Right forelimb (tissue), 1 donor: ENCODE measurements at places on chromosomes 5 and 9.

GRCh38 chr9:133014696-133015095 lies 16.1 kb upstream of the GTF3C5 start:
- no peak for DNase-seq

GRCh38 chr9:89801742-89802670 lies 197.2 kb downstream of the GADD45G start:
- DNase-seq = no peak

DNA sequence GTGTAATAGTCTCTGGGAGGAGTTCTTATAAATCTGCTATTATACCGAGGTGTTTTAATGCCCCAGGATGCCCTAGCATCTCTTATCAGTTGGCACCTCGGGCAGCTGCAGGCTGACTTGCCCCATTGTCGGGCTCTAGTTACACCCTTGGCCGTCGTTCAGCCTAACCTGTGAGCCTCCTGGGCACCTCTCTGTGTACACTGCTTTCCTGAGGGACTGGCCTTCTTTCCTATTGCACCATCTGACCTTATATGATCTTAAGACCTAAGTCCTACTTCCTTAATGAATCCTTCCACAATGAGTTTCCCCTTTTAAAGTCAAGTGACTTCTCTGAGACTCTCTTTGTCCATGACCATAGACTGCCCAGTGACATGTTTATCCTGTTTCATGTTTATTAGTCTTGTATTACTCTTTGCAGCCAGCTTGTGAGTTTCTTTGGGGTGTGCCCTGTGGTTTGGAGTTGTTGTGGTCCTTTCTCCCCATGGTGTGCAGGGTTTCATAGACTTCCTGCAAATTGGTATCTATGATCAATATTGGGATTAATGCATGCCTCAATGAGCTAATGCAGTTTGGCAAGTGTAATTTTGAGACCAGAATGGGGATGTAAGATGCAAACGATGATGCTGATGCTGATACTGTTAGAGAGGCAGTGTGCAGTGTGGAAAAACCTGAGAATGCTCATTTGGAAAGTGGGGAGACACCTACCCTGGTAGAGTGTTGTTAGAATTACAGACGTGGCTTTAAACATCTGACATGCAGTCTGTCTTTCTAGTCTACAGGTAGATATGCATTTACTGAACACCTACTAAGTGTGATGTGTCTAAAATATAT lies 4.9 kb downstream of the DAPK1 start:
- DNase-seq = no peak

DNA sequence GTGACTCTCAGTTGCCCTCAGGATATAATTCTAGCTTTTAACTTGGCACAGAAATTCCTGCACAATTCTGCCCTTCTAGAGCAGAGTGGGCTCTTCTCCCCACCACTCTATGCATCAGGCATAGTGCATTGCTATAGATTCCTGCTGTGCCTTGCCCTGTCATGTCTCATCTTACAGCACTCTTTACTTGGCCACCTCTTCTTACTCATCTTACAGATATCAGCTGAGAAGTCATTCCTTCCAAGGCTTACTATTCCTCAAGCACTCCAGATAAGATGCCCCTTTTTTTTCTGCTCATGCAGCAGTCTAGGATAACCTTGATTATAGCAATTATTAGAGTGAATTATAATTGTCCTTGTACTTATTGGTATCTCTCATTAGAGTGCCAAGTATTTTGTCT lies 5.6 kb downstream of the FAM221B start:
- no peak for DNase-seq

DNA sequence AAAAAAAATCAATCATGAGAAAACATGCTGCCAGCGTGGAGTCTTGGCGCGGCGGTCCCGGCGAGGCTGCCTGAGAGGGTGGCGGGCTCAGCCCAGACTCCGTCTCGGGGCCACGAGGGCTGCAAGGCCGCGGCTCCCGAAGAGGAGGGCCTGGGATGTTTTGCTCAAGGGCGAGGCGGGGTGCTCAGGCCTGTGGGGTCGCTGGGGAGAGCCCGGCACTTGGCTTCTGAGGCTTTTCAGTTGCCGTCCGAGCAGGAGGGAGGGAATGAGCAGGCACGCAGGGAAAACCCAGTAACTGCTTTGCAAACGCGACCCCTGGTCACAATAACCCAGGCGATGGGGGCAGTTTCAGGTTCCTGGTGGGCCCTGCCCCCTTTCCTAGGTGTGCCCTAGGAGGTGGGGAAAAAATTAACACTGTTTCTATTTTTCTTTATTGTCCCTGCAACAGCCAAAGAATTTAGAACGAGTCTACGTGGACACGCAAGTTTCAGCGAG lies 3.2 kb upstream of the IRX2 start:
- DNase-seq = no peak

DNA sequence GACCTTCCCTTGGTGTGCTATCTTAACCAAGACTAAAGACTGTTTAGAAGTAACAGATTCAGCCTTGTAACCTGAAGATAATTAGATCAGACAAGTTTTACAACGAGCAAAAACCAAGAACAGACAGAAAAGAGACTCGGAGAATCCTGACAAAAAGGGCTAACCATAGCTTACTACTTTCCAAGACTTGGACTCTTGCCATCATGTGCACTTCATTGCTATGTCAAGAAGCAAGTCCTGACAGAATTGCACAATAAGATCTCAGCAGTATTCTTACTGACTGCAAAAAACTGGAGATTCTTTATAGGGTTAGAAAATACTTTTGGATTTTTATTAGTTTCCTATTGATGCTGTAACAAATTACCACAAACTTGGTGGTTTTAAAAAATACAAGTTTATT lies 1539.0 kb upstream of the NUDT12 start:
- no peak for DNase-seq
